ENCODE measurements at places on chromosomes 6 and 20.

DNA sequence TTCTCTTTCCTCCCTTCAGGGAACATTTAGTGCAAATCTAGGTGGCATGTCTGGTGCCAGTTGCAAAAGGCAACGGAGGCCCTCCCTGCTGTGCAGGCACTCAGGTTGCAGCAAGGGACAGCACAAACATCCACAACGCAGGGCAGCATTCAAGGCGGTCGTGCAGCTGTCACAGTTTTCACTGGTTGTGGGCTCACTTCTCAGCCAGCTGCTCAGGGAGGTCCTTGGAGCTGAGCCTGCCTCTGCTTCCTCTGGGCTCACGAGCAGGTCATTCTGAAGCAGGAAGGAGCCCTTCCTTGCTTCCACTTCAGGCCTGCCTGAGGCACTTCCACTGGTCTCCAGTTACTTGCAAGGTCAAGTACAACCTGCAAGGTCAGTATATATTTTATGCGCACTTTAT, 3.8 kb upstream of the NPEPL1 start:
- no peak for DNase-seq

DNA sequence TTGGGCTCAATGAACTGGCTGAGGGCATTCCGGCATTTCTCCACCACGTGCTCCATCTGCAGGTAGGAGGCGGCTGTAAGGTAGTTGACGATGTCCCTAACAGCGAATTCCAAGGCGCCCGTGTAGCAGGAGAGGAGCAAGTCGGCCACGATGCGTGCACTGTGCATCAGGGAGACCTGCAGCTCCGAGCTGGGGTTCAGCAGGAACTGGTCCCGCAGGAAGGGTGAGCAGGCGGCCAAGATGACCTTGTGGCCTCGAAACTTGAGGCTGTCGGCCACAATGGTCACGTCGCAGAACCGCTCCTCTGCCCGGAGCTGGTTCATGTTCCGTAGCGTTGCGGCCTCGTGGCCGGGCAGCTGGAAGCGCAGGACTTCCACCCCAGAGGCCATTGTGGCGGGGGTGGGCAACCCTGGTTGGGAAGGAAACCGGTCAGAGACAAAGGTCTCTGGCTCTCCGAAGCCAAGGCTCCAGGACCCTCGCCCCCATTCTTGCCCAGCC, 920 bp downstream of the ZBTB12 start:
- no peak for DNase-seq

- DNase-seq, result no peak
These were observed 87.7 kb upstream of the FAM184A start for GRCh38 chr6:119166024-119166784.

GRCh38 chr6:82611751-82612150, 248.1 kb downstream of the TPBG start:
- DNase-seq, result no peak

GRCh38 chr20:50434653-50435396, 75.4 kb upstream of the PTPN1 start:
- DNase-seq, result no peak

GRCh38 chr6:128161263-128161662, 260.4 kb upstream of the THEMIS start:
- DNase-seq, result no peak

DNA sequence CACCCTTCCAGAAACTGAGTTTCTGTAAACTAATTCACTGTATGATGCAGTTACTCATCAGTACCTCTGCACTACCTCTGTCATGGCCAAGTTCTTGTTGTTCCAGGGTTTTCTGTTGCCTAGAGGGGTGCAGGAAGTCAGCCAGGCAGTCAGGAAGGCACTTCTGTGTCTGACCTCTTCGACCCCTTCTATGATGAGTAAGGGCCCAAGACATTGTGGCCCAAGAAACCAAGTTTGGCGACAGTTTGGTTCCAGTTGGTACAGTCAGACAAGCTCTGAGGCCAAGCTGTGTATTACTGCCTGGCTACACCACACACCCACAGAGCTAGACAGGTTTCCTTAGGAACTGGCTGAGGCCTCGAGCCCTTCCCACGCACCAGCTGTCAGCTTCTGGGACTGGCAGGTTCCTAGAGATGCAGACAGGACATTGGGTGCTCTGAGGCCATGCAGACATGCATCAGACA, 41.2 kb downstream of the TRAF3IP2 start:
- no peak for DNase-seq

DNA sequence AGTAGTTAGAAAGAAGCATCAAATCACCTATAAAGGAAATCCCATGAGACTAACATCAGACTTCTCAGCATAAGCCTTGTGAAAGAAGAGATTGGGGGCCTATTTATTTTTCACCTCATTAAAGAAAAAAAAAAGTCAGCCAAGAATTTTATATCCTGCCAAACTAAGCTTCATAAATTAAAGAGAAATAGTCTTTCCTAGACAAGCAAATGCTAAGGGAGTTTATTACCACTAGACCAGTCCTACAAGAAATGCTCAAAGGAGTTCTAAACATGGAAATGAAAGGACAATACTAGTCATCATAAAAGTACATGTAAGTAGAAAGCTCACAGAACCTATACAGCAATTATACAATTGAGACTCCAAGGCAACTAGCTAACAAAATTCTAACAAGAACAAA, 96.5 kb upstream of the OLIG3 start:
- DNase-seq, result no peak

GRCh38 chr6:127851197-127851596, 49.7 kb downstream of the THEMIS start:
- no peak for DNase-seq

GRCh38 chr6:136945711-136946121, 23.6 kb downstream of the SLC35D3 start:
- no peak for DNase-seq

GRCh38 chr6:43494321-43494720, 15.8 kb downstream of the LRRC73 start:
- DNase-seq, result no peak

DNA sequence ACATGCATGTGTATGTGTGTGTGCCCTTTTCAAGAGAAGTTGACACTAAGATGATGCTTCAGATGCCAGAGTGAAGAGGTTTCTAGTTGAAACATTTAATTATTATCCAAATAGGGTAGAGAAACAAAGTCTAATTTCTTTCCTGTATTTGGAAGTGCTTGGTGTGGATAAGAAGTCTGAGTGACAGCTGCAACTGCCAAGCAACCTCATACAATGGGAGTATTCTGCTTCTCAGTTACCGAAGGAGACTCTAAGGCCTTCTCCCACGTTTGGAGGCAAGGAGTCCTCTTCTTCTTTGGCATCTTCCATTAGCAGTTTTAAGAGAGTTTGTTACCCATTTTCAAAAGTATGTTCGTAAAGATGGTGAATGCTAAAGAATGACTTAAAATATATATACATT, 82.4 kb downstream of the HDGFL1 start:
- DNase-seq, result no peak

DNA sequence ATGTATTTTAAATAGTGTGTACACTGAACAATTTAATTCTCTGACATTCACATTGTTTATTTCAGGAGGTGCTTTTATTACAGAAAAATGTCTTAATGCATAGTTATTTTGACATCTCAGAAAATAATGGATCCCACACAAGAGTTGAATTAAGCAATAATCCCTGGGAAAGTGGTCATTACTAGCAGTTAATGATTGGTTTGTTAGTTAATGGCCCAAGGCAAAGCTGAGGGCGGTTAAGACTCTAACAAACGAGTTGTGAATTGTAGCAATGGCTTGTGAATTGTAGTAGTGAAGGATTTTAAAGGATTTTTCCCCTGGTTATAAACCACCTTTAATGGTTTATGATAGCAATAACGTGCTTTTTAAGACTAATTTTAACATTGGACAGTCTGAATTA, 1316.0 kb upstream of the GJE1 start:
- DNase-seq, result no peak

DNA sequence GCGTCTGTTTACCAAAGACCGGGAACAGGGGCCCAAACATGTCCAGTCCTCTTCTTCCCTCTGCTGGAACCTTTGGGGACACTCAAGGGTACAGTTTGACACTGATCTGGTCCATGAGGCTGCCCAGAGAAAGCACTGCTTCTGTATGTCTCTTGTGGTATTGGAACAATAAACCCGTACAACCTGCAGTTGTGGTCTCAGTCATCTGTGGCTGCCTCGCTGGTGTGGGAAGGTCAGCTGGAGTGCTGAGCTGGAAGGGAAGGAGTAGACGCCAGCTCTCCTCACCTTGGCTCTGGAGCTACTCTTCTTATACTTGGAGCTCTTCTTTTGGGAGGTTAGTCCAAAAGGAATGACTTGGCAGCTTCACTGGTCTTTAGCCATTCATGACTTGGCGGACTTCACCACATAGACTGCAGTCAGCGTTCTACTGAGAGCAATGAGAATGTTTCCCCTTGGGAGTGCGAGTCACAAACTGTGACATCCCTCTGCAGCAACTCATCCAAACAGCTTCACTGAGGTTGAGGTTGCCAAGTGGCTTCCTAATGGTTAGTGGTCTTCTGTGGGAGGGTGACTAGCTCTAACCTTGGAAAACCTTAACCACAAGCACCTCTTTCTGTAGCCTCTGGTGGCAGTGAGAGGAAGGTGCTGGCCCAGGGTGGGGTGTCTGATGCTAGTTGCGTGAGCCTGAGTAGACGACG, 81.2 kb downstream of the ASXL1 start:
- no peak for DNase-seq
